GM04504 (cell line): ENCODE measurements at places on chromosomes 5 and 9.
A peak's percentile ranks its signal among the peaks of the same experiment; 100 is the strongest.

DNA sequence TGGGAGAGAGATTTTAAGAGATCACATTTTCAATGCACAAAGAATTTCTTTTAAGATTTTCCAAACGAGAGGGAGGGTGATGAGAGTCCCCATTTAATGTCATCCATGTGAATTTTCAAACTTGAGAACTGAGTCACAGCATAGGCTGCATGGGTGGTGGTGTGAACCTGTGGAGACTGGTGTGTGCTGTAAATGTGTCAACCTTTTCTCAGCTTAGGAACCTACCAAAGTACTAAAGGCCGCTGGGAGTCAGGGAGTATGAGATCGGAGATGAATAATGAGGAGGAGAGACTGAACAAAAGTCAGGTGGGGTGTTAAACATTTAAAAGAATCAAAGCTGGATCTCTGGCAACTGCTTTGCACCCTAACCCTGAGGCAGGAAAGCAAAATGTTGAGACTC lies 7.5 kb downstream of the ALDH1A1 start:
- DNase-seq = no peak

GRCh38 chr9:15206903-15207696 lies 99.9 kb downstream of the TTC39B start:
- DNase-seq = no peak

DNA sequence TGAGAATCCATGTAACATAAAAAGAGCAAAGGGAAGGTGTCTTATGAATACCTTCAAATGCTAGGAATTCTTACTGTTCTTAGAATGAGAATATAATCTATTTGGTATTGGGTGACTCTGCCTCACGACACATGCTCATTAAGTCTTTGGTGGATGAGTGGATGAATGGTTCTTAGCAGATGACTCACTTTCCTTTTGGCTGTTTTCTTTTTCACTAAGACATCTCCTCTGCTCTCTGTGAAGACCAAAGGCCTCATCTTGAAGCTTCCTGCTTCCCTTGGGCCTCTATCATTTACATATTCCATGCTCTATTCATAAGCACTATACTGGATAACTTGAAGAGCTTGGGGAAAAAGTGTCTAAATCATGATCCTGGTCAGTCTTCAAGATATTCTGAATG lies 468.1 kb downstream of the SPATA31D1 start:
- DNase-seq = peak; percentile 28

- no peak for DNase-seq
These were observed 188.4 kb downstream of the SNCAIP start for GRCh38 chr5:122500245-122501088.

DNA sequence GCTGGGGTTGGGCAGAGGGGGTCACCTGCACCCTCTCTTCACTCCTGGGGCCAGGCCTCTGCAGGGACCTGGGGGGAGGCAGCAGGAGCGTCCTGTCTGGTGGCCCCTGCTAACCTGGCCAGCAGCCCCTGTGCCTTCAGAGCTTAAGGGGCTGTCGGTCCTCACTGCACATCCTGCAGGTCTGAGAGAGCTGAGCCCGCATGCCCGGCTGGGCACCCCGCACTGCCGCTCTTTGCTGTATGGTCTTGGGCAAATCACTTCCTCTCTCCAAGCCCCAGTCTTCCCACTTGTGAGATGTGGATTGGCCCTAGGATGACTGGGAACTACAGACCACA lies 7.9 kb downstream of the FLT4 start:
- DNase-seq = no peak

GRCh38 chr9:99000476-99001395 lies 57.0 kb downstream of the COL15A1 start:
- peak; percentile 49 for DNase-seq

DNA sequence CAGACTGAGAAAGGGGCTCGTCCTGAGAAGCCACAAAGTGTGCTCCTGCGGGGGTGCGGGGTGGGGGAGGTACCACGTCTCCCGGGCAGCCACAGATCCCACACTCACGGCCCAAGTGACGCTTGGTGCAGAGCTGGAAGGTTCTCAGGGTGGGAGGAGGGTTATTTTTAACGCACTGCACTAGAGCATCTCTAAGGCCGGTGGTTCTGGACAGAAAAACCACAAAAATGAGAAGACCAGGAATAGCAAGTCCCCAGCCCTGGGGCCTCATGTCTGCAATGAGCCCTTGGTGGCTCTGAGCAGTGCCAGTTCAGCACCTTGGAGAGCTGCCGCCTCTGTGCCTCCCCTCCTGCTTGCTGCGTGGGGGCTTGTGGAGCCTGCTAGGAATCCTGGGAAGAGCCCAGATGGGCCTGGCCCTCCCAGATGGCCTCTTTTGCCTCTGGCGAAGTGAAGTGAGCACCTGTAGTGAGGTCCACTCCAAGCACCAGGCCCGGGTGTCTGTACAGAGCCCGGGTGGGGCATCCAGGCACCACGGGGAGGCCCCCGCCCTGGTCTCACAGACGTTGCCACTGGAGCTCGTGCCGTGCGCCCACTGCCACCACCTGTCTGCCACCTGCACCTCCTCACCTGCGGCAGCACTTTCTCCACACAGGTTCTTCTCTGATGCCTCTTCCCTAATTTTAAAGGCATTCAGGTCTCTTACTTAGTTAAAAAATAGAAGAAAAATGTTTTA lies 48.9 kb upstream of the CACNA1B start:
- no peak for DNase-seq

DNA sequence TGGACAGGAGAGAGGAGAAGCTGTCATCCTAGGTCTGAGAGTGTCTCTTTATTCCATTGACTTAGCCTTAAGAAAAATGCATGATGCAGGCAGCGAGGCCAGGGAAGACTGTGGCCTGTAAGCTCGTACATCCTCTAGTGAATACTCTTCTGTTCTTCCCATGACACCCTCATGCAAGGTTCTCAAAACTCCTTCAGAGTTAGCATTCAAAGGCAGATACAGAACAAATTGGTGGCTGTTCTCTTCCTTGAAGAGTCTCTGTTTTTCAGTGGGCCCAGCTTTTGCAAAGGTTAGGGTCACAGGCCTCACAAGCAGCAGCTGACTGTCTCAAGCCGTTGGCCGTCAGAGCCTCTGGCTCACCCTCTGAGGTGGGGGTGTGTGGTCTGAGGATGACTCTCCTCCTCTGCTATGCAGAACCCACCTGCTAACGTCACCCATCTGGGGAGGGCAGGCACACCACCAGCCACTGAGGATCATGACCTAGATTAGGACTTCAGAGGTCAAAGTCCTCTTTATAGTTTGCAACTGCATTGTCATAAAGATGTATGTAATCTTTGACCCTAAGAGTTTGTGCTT lies 15.1 kb downstream of the ADCY2 start:
- DNase-seq = no peak

GRCh38 chr9:70101265-70101664 lies 57.6 kb downstream of the MAMDC2 start:
- no peak for DNase-seq

GRCh38 chr5:9954869-9955268 lies 294.8 kb downstream of the ATPSCKMT start:
- DNase-seq = no peak

- no peak for DNase-seq
These were observed 36.8 kb downstream of the C9orf50 start for GRCh38 chr9:129584136-129584535.

DNA sequence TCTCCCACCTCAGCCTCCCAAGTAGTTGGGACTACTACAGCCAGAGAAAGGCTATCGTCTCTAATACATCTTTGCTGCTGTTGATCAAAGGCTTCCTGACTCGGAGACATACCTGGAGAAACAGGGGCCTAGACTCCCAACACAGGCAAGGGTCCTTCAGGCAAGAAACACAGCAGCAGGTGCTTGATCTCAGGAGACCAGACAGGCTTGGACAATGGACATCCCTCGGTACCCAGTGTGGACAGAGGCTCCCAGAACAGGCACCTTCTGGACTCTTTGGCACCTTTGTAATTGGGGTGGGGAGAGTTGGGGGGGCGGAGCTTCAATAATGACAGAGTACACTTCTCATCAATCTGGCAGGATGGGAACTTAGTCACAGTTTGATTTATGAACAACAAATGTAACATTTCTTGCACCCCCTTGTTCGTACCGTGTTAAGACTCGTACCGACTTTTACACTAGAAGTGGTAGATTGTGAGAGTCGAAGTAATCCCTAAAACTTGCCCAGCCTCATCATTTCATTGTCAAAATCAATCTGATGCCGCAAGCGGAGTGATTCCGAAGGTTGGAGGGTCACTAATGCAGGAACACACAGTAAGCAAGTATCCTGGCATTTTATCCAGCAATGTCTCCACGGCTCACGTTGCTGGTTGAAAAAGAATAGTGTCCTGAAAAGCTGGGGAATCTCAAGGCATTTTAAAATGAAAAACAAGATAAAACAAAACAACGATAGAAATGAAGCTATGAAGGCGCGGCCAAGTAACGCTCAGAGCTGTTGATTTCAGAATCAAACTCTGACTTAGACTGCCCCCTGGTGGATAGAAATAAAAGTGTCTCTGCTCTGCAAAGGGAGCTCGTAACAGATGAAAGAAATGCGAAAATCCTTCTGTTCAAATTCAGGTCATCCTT lies 46.4 kb upstream of the STK32A start:
- DNase-seq = peak; percentile 30

- DNase-seq = no peak
These were observed 4.7 kb downstream of the EGFL7 start for GRCh38 chr9:136667214-136667939.

- no peak for DNase-seq
These were observed 69.0 kb upstream of the FST start for GRCh38 chr5:53411388-53411787.

- DNase-seq = no peak
These were observed 44.0 kb upstream of the LCP2 start for GRCh38 chr5:170341545-170341944.

DNA sequence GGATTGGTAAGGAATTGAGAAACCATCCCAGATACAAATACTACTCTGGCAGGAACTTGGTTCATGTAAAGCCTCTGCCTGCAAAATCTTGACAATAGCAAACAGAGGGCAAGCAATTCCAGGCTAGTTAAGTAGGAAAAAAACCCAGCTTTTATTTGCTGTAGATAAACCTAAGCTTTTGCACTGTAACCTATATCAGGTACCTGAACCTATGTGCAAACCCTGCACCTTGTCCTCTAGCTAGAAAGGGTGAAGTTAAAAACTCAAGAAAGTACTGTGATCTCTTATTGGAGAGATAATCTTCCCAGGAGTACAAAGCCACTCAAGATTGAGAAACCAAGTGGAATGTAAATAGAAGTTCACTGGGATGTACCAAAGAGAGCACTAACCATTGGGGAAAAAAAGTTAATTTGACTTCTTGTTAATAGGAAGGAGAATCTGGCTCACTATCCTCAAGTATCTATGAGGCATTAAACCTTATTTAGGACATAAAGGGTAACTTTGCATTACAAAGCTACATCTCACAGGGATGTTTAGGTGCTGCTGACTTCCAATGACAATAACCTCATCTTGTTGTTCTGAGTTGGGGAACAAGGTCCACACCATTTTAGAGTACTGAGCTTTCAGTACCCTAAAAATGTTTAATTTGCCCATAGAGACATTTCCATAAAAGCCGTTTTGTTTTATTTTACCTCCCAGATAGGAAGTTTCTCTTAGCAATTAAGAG lies 73.8 kb upstream of the PCA3 start:
- no peak for DNase-seq

GRCh38 chr5:40022057-40022456 lies 597.3 kb upstream of the DAB2 start:
- DNase-seq = no peak

DNA sequence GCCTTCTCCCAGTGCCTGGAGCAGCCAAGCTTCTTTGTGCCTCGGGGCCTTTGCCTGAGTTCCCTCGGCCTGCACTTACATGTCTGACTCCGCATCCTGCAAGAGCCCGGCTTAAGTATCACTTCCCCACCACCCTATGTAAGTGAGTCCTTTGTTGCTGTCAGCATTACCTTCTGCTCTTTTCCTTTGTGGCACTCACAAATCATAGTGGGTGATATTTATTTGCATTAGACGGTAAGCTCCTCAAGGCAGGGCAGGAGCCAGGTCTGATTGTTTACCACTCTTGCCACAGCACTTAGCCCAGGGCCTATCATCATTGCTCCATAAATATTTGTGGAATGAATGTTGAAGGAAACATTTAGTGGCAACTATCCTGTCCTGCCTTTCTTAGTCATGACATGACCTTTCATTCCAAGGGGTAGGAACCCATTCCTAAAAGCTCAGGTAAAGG lies 4.8 kb downstream of the GM2A start:
- DNase-seq = no peak

DNA sequence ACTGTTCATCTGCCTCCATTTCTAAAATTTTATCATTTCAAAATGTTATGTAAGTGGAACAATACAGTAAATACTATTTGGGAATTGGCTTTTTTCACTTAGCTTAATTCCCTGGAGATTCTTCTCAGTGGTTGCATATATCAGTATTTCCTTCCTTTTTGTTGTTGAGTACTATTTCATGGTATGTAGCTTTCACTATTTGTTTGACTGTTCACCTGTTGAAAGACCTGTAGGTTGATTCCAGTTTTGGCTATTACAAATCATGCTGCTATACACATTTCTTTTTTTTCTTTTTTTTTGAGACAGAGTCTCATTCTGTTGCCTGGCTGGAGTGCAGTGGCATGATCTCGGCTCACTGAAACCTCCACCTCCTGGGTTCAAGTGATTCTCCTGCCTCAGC lies 33.0 kb upstream of the PWWP2A start:
- no peak for DNase-seq

DNA sequence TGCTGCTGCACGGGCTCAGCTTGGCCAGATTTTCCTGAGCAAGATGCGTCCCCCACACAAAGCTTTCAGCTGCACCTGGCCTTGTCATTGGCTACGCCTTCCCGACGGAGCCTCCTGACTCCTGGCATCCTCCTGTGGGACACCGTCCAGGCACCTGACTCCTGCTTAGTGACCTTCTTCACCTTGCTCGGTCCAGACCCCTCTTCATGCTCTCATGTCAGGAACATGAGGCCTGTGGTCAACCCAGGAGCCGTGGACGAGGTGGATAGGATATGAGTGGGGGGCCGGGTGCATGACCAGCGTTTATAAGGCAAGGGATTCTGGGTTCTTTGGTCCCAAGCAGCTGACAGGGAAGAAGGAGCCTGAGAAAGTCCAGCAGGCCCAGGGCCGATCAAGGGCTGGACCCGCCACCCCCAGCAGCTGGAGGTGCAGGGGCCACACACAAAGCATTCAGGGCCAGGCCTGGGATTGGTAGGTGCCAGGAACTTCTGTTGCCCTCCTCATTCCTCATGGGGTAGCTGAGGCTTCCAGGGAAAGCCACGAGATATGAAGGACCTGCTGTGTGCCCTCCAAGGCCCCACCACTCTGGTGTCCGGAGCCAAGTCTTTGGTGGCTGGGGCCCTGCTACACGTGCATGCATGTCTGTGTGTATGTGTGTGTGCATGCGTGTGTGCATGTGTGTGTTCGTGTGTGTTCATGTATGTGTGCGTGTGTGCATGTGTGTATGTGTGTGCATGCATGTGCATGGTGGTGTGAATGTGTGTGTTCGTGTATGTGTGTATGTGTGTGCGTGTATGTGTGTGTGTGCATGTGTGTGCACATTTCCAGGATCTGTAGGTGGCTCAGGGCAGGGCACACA lies 34.9 kb downstream of the SLC6A3 start:
- no peak for DNase-seq

GRCh38 chr5:109803854-109804253 lies 114.1 kb downstream of the MAN2A1 start:
- DNase-seq = no peak
